ENCODE measurements at places on chromosomes 16 and 17. TPM values are rescaled to one million over a fixed set of nuclear protein-coding genes. Genes with fewer than 3 reads are reported as not detected.

KCNJ12 gene
- total RNA-seq: not detected

DNA sequence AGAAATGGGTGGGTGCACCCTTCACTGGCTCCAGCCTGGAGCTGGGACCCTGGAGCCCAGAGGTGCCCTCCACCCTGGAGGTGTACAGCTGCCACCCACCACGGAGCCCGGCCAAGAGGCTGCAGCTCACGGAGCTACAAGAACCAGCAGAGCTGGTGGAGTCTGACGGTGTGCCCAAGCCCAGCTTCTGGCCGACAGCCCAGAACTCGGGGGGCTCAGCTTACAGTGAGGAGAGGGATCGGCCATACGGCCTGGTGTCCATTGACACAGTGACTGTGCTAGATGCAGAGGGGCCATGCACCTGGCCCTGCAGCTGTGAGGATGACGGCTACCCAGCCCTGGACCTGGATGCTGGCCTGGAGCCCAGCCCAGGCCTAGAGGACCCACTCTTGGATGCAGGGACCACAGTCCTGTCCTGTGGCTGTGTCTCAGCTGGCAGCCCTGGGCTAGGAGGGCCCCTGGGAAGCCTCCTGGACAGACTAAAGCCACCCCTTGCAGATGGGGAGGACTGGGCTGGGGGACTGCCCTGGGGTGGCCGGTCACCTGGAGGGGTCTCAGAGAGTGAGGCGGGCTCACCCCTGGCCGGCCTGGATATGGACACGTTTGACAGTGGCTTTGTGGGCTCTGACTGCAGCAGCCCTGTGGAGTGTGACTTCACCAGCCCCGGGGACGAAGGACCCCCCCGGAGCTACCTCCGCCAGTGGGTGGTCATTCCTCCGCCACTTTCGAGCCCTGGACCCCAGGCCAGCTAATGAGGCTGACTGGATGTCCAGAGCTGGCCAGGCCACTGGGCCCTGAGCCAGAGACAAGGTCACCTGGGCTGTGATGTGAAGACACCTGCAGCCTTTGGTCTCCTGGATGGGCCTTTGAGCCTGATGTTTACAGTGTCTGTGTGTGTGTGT, 46.8 kb downstream of the IL21R start:
- no peak for DNase-seq

GRCh38 chr17:1323336-1323735, 43.9 kb downstream of the TRARG1 start:
- no peak for DNase-seq

KRT16 gene
- total RNA-seq: not detected

DNA sequence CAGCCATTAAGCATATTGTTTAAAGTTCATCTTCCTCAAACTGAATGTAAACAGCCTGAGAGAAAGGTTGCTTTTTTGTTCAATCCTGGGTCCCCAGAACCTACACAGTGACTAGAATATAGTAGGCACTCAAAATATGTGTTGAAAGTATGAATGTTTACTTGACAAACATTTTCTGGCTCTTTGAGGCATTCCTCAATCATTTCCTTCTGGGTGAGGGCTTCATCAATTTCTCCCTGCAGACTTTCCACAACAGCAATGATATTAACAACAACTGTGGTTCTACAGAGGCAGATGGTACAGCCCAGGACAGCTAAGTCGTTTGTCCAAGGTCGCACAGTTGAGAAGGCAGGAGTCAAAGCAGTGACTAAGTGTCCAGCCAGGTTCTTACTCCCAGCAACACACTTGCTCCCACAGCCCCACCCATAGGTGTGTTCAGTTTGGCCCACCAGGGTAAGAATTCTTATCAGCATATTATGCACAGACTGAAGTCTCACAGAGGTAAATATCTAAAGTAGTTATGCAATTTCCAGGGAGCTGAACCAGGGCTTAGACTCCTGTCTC, 61.1 kb downstream of the HS3ST3B1 start:
- no peak for DNase-seq

DNA sequence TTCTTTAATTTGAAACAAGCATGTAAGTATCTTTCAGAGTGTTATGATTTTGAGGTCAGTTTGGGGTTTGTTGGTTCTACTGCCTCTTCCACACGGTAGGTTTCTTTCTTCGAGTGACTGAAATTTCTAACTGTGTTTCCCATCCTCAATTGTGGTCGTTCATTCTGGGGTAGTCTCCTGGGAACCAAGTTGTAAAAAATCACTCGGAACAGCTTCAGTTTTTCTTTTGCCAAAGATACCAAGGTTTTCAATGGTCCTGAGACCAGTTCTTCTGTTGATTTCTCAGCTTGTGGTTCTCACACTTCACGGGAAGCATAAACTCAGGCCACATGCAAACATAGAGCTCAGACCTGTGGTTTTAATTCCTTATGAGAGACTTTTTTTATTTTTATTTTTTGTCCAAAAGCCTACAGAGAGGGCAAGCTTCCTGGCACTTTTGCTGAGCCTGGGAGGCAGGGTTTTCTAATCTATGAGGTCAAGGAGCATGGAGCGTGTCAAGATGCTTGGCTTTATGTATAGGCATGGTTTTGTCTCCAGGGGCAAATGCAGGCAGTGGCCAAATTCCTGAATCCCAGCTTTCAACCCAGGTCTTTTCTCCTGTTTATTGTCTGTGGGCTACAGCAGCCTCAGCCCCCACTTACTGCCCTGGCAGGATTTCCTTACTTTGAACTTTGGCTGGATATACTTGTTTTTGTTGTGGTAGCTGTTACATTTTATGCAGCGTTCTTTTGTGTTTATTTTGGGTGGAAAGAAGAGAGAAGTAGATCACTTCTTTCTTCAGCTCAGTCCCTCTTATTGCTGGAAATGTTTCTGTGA, 32.9 kb downstream of the HS3ST3A1 start:
- DNase-seq: no peak

DPEP3 gene
- total RNA-seq: not detected

GRCh38 chr16:69037373-69038160, 67.9 kb upstream of the HAS3 start:
- DNase-seq: no peak

DNA sequence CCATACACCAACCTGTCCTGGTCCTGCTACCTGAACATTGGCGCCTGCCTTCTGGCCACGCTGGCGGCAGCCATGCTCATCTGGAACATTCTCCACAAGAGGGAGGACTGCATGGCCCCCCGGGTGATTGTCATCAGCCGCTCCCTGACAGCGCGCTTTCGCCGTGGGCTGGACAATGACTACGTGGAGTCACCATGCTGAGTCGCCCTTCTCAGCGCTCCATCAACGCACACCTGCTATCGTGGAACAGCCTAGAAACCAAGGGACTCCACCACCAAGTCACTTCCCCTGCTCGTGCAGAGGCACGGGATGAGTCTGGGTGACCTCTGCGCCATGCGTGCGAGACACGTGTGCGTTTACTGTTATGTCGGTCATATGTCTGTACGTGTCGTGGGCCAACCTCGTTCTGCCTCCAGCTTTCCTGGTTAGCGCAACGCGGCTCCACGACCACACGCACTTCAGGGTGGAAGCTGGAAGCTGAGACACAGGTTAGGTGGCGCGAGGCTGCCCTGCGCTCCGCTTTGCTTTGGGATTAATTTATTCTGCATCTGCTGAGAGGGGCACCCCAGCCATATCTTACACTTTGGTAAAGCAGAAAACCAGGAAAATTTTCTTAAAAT, 21.5 kb downstream of the TMEM204 start:
- DNase-seq: no peak

DNA sequence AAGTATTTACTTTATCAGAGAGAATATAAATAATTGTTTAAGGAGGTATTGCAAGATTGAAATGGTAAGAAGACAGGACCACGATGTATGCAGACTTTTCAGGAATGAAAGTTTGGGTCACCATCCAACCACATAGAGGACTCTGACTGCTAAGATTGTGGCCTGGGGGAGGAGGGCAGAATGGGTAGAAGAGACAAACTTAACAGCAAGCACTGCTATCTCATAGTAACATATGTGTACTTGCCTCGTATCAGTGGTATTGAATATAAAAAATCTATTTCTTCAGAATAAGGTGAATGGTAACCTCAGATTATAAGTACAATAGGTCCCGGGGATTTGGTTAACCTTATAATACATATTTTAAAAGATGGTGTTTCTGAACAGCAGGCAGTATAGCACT, 5.8 kb downstream of the KRT10 start:
- DNase-seq: no peak

KRT12 gene
- not detected for total RNA-seq

DNA sequence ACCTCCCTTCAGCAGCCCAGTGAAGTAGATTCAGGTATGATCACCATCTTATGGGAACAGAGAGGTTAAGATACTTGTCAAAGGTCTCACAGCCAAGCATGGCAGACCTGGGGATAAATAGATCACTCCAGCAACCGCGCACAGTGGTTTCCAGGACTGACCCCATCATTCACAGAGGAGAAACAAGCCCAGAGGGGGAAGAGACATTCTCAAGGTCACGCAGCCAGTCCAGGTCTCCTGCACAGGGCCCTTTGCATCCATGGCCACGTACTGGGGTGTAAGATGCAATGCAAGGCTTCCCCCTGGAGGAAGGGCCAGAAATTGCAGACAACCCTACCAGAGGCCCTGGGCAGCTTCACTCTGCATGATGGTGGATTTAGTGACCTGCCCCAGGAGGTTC, 19.9 kb downstream of the TLE7 start:
- DNase-seq: no peak

DNAH9 gene
- total RNA-seq: not detected

GRCh38 chr17:31404028-31404949, 12.8 kb downstream of the RAB11FIP4 start:
- DNase-seq: no peak

HSD11B2 gene
- not detected for total RNA-seq

DNA sequence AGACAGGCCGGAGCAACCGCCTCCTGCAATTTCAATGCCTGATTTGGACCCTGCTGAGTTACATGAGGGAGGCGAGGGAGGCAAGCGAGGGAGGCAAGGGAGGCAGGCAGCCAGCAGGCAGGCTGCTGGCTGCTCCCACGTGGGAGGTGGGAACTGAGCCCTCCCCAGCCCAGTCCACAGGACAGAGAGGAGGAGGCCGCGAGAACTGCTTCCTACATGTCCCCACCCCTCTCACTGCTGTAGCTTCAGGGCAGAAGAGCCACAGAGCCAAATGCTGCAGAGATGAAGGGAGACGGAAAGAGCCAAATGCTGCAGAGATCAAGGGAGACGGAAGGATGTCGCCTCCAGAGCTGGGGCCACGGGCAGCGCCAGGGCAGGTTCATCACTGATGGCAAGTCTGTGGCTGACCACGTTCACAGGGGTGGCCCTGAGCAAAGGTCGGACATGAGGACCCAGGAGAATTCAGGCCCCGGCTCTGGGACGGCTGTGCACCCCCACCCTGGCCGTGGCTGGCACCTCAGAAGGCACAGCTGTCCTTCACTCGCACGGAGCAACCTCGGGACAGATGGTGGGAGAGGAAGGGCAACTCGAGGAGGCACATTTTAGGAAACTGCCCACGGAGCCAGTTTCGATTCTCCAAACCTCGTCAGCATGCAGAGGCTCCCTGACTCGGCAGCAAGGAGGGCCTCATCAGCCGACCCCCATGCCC, 21.5 kb downstream of the RPH3AL start:
- DNase-seq: no peak

TMEM92 gene
- total RNA-seq: not detected

DNA sequence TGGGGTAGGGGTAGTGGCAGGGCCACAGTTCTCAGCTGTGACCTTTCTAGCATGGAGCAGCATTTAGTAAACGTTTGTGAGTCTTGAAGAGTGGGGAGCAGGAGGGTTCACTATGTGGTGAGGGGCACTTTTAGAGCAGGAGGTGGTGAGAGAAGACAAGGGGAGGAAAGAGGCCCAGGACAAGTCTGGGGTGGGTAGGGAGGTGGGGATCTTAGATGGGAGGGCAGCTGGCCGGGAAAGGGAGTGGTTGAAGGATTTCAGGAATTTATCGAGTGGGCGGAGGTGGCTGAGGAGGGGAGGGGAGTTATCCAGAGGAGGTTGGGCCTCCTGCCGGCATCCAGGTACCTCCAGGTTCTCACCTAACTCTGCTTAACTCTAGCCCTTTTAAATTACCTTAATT, 1.9 kb downstream of the CLEC16A start:
- DNase-seq: no peak

GRCh38 chr16:81292936-81293335, 21.8 kb upstream of the GAN start:
- no peak for DNase-seq

- no peak for DNase-seq
Measured at GRCh38 chr17:36937001-36937958, at the start of gene LHX1. TSS of gene LHX1 (plus strand) at chr17:36937475. CDS start at chr17:36938198, 723 bp downstream.

GRCh38 chr16:29650771-29651170, 12.3 kb upstream of the SPN start:
- no peak for DNase-seq

UTS2R gene
- total RNA-seq: not detected

- DNase-seq: no peak
Measured at GRCh38 chr17:80989586-80989913, 2.1 kb upstream of the CHMP6 start.

DNA sequence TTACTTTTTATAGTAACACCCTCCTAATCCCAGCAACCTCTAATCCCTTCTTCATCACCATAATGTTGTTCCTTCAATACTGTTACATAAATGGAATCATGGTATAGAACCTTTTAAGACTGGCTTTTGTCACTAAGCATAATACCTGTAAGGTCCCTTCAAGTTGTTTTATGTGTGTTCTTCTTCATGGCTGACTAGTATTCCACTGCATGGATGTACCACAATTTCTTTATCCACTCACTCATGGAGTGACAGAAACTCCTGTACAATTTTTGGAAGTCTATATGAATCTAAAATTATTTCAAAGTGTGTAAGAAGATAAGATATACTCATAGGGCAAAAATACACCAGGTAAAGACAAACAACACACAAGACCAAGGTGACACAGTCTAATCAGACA, 36.8 kb downstream of the MEAK7 start:
- no peak for DNase-seq

GRCh38 chr16:84535408-84535807, 30.9 kb upstream of the MEAK7 start:
- DNase-seq: no peak

GRCh38 chr16:57022445-57022844, 33.1 kb downstream of the NLRC5 start:
- DNase-seq: peak; percentile 51

DNA sequence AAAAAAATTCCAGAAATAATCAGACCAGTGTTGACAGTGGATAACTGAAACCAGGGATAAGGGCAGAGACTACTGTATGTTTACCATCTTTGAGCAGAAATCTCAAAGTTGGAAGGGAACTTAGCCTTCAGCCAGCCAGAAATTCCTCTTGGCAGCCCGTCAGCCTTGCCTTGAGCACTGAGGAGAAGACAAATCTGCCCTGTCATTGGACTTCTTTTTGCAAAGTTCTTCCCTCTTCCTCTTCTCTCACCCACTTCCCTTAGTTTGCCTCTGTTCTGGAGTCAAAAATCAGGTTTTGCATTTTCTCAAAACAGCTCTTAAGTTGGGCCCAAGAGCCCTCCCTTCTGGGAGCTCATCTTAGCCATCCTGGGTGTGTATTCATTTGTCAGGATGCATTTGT, 6.2 kb downstream of the TUFM start:
- no peak for DNase-seq

DNA sequence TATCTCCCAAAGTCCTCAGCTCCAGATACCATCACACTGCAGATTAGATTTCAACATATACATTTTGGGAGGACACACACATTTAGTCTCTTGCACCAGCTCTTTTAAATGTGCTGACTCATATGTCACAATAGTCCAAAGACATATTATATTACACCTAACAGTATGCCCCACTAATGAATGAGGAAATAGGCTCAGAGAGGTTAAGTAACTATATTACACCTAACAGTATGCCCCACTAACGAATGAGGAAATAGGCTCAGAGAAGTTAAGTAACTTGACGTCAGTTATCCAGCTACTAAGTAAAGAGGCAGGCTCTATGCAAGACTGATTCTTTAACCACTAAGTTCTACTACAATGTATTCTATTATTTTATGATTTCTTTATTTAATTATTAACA, 9.7 kb downstream of the IRX6 start:
- no peak for DNase-seq
